ENCODE measurements at places on chromosomes 3 and 15.

- DNase-seq, result no peak
Observed at GRCh38 chr3:47890828-47891612, 88.1 kb downstream of the DHX30 start.

- DNase-seq, result no peak
Observed at GRCh38 chr15:64222573-64223366, 59.9 kb upstream of the PPIB start.

GRCh38 chr3:117499189-117499870, 789.8 kb downstream of the TUSC7 start:
- no peak for DNase-seq

DNA sequence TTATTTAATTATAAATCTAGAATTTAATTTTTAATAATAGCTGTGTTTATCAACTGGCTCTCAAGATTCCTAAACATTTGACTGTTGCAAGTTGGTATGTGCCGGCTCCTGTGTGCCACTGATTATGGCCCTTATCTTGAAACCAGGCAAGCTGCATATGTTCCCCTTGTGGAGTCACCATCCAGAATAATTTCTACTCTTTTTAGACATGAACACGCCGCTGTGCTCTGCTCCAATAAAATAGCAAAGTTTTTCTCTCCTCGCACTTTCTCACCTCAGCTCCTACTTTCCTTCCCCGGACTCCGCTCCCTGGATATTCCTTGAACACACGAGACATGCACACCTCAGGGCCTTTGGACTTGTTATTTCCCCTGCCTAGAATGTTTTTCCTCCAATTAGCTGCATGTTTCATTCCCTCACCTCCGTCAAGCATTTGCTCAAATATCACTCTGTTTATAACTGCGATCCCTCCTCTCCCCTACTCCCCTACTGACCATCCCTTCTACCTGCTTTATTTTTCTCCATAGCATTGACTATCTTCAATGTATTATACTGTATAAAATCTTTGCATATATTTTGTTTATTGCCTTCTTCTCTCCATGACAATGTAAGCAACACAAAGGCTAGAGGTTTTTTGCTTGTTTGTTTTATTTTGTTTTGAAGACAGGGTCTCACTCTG, 26.1 kb upstream of the ERICH6 start:
- no peak for DNase-seq

DNA sequence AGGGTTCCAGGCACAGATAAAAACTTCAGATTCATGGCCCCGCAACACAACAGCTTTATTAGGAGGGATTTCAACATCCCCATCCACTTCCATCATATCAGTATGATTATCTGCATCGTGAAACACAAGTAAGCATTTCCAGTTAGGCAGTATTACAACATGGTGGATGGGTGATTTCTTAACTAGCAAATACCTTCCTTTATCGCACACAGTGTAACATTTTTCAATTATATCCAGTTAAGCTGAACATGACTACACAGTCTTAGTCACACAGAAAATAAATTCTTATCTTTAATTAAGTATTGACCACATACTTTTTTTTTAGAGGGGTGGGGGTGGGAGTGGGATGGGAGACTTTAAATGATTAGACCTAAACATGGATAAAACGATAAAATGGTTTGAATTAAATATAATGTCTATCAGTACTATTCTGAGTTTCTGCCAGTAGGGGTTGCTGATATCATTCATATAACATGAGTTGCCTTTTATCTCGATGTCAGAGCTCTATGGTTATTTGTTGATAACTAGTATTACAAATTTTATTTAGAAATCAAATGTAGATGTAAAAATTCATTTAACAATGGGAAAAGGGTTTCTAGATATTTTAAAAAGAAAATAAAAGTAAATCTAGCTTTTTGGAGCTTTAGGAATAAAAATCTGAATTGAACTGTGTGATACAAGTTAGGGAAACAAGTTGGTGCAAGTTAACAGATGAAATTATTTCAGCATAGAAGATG, 146.6 kb downstream of the TBL1XR1 start:
- DNase-seq, result no peak

GRCh38 chr3:13002398-13003124, 70.7 kb downstream of the IQSEC1 start:
- no peak for DNase-seq

DNA sequence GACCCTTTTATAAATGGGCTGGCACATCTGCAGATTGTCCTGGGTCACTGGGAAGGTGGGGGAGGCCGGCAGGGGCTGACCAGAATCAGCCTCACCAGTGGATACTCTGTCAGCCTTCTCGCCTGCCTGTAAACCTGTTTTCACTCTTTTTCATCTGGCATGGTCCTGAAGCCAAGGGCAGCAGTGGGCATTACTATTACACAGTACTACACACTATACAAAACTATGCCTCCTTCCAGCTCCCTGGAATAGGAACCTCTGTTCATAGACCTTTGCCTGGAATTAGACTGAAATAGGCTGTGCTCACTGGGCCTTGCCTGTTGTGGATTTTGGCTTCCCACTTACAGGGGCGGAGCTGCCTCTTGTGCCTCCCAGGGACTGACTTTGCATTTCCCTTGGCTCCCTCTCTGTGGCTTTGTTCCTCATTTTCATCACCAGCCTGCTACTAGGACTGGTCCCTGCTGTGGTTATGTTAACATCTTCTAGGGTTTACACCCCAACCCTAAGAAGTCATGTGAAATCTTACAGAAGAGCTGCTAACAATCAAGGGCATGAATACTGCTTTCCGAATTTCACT, 120.7 kb downstream of the FNDC3B start:
- DNase-seq, result no peak

DNA sequence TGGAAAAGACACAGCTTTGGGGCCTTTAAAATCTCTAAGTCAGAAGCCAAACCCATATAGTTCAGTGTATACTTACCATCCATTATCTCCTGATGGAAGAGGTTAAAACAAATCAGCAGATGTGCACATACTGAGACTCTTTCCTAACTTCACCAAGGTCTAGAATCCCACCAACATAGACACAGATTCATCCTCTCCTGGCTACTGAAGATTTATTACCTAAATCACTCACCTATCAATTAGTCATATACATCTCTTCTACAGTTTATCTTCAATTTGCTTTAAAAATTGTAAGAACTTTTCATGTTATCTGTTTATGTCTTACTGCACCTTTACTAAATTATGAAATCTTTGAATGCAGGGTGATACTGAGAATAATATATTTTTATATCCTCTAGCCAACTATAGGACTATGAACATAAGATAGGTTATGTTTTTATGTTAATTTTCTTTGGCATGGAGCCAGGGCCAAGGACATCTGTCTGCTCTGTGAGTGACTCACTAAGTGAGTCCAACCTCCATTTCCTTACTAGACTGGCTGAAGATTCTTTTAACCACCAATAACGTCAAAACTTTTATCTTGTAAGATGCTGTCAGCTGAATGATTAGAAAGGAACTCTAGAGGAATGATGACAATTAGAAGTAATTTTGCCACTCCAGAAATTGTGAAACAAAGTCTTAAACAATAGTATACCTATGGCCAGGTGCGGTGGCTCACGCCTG, 397.6 kb downstream of the FOXP1 start:
- no peak for DNase-seq

All from T-cell (primary cell).